ENCODE measurements at places on chromosomes 11 and 22. TPM values are rescaled to one million over a fixed set of nuclear protein-coding genes. Genes with fewer than 3 reads are reported as not detected.

LMO1 gene
- 3.0 TPM for total RNA-seq

P4HA3 gene
- 48.3 TPM for total RNA-seq

SCGB2A2 gene
- total RNA-seq = not detected

CCDC116 gene
- not detected for total RNA-seq

GLB1L2 gene
- total RNA-seq = 2.0 TPM

PARVG gene
- total RNA-seq = 0.09 TPM

CTSF gene
- 32.9 TPM for total RNA-seq

GALNT18 gene
- total RNA-seq = 32.5 TPM

OR52H1 gene
- not detected for total RNA-seq

IGSF9B gene
- total RNA-seq = 3.1 TPM

CALCA gene
- total RNA-seq = 0.15 TPM

GLYATL1 gene
- total RNA-seq = not detected

MYRF gene
- total RNA-seq = 15.3 TPM

CD81 gene
- total RNA-seq = 412 TPM

SAA4 gene
- not detected for total RNA-seq

OR52A1 gene
- not detected for total RNA-seq

PGA3 gene
- not detected for total RNA-seq

IFITM10 gene
- 2.3 TPM for total RNA-seq

ABTB2 gene
- total RNA-seq = 39.5 TPM

GLB1L3 gene
- not detected for total RNA-seq

SAA2 gene
- total RNA-seq = 0.23 TPM

SLC22A25 gene
- total RNA-seq = not detected

CACNA1I gene
- 0.07 TPM for total RNA-seq

CDC45 gene
- 24.5 TPM for total RNA-seq

OR52D1 gene
- not detected for total RNA-seq

BLID gene
- not detected for total RNA-seq

TCN1 gene
- total RNA-seq = 0.39 TPM

DGAT2 gene
- 2.1 TPM for total RNA-seq

CHRNA10 gene
- 1.3 TPM for total RNA-seq

CDHR5 gene
- not detected for total RNA-seq

TOMT gene
- total RNA-seq = not detected

SHANK2 gene
- total RNA-seq = 6.4 TPM

SLC22A6 gene
- total RNA-seq = not detected

CCDC15 gene
- total RNA-seq = 0.59 TPM

AIFM3 gene
- 3.5 TPM for total RNA-seq

LINC01488 gene
- not detected for total RNA-seq

SMIM35 gene
- total RNA-seq = not detected

PIK3C2A gene
- 22.2 TPM for total RNA-seq

TRPM5 gene
- not detected for total RNA-seq

KCTD14 gene
- 1.4 TPM for total RNA-seq

GNAZ gene
- total RNA-seq = 2.8 TPM

SH3BP1 gene
- 2.0 TPM for total RNA-seq

NELL1 gene
- total RNA-seq = not detected

TSSK2 gene
- not detected for total RNA-seq

FIBIN gene
- not detected for total RNA-seq

Data from A549 treated with Hydrocortisone at 1 μM for 4 hours (cell line).